ENCODE measurements at places on chromosomes 12 and 14.

DNA sequence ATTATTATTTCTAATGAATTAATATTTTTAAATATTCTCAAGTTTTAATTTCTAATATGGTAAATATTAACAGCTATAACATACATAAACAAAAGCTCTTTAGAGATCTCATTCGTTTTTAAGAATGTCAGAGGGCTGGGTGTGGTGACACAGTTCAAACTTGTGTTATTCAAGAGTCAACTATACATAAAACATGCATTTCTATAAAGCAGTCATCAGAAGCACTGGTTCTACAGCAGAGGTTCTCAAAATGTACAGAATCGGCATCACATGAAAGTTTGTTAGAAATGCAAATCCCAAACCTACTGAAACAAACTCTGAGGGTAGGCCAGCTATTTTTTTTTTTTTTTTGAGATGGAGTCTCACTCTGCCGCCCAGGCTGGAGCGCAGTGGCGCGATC, 34.6 kb downstream of the CLIP1 start:
- no peak for DNase-seq

- no peak for DNase-seq
Measured at GRCh38 chr12:1910468-1910867, 8.0 kb downstream of the CACNA2D4 start.

DNA sequence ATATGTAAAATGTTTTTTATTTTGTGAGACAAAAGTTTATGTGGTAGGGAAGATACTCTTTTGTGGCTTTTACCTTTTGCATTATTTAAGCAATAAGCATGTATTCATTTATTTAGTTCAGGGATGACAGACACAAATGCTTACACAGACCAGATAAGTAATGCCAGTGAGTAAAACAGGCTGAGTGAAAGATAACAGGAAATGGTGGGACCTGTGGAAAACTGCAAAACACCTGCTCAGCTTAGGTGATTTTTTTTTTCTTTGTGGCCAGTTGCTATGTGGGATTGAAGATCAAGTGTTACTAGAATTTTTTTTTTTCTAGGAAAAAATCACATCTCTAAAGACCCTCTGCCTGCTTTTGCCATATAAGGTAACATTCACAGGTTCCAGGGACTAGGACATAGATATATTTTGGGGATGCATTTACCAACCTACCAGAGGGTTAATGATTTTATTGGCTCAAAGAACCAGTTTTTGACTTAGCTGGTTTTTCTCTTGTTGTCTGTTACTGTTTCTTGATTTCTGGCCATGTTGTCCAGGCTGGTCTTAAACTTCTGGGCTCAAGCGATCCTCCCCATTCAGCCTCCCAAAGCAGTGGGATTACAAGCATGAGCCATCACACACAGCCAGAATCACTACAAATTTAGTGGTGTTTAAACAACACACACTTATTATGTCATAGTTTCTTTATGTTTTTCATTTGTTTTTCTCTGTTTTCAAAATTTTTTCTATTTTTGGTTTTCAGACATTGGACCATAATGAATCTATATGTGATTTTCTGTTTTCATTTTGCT, 9.8 kb downstream of the PSMA6 start:
- no peak for DNase-seq

DNA sequence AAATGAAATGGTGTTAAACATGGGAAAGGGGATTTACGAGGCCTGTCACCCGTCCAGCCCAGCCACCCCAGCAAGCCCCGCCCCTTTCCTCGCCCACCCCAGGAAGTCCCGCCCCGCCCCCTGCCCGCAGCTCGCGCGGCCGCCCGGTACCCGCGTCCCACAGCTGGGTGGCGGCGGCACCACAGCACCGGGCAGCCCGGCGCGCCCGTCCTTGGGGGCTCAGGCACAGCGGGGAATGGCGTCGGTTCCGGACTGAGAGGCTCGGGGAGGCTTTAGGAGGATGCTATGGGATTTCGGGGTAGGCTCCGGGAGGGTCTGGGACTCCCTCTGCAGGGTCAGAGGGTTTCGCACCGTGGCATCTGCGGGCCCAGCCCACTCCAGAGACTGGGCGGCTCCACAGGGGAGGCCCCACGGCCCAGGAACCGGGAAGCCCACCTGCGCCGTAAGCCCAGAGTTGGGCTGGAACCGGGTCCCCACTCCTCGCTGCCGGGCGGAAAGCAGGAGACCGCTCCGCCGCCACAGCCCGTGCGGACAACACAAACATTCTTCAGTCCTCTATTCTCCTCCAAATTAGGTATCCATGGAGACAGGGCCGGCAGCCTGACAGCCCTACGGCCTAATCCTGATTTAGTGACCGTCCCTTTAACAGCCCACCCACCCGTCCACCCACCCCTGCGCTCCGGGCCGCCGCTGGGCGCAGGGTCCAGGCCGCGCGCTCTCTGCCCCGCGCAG, 1.4 kb downstream of the FIGNL2 start:
- no peak for DNase-seq

- DNase-seq: no peak
Measured at GRCh38 chr14:51069055-51069454, 25.9 kb downstream of the TRIM9 start.

DNA sequence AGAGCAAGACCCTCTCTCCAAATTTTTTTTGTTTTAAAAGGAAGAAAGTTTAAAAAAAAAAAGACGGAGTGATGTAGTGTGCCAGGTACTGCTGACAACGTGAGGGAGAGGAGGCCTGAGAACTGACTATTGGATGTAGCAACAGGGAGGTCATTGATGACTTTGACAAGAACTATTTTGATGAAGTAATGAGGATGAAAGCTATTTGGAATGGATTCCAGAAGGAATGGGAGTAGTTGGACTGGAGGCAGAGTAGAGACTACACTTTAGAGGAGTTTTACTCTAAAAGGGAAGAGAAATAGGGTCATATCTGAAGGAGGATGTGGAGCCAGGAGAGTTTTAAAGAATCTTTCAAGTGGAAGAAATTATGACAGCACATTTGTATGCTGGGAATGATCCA, 27.8 kb upstream of the SLC38A2 start:
- no peak for DNase-seq

- DNase-seq: no peak
Measured at GRCh38 chr14:35342489-35343010, 50.4 kb downstream of the PSMA6 start.

- no peak for DNase-seq
Measured at GRCh38 chr12:66279123-66279712, 23.1 kb upstream of the HELB start.

DNA sequence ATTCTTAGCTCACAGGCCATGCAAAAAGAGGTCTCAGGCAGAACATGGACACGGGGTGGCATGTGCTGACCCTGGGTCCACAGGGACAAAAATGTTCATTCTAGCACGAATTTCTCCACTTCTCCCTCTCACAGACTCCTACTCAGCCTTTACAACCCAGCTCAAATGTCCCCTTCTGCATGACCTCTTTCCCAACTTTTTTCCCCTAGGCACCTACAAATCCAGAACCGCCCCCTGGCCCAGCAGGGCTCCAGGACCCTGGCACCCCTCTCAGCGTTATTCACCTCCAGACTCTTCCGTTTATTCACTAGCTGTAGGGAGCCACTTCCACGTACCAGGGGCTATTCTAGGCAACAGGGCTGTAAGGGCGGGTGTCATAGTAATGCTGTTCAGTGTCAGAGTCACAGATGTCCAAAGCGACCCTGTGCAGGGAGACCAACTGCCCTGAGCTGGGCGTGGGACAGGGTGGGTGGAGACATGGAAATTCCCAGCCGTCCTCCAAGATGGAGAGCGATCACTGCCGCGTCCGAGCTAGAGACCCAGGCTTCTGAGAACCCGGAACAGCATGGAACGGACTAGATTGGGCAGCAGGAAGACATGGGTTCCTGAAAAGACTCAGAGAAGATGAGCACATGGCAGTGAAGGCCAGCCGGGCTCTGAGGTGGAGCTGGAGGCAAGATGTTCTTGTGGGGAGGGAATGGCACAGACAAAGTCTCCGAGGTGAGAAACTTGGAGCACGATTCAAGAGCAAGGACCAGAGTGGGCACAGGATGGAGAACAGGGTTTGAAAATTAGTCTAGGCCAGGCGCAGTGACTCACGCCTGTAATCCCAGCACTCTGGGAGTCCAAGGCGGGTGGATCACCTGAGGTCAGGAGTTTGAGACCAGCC, 274.9 kb upstream of the RTL1 start:
- no peak for DNase-seq

DNA sequence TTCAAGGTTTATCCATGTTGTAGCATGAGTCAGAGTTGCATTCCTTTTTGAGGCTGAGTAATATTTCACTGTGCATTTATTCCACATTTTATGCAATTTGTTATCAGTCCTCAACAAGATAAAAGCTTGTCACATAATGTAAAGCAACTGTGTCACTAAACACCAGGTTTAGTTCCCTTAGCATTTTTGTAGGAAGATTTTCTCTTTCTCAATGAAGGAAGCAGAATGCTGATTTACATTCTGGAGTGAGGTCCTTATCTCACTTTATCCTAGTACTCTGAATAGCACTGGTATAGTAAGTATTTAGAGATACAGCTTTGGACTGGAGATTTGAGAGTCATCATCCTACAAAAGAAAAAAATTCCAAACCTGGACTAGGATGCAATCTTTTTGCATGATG, 9.8 kb upstream of the EXD2 start:
- DNase-seq: no peak

GRCh38 chr12:242496-242895, 20.1 kb downstream of the SLC6A13 start:
- no peak for DNase-seq

- DNase-seq: peak; percentile 50
Measured at GRCh38 chr12:31506515-31507306, 84.2 kb downstream of the DENND5B start.

- peak; percentile 44 for DNase-seq
Measured at GRCh38 chr14:23551266-23552028, at the start of gene ZFHX2. TSS of gene ZFHX2 (minus strand) at chr14:23551765. CDS start at chr14:23535325, 16,440 bp downstream.

DNA sequence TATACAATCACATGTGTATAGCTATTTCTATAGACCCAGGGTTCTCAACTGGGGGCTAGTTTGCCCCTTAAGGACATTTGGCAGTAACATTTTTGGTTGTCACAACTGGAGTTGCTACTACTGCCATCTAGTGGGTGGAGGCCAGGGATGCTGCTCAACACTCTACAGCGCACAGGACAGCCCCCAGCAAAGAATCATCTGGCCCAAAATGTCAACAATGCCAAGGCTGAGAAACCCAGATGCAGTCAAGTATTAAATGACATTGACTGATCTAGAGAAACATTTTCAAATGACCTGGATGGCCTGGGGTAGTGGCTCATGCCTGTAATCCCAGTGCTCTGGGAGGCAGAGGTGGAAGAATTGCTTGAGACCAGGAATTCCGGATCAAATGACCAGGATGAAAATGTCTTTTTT, 5.8 kb downstream of the WSB2 start:
- DNase-seq: peak; percentile 51
